Fibroblast of skin of scalp (primary cell): ENCODE measurements at places on chromosomes 5 and 9.

GRCh38 chr9:136057236-136058081 is 37.6 kb downstream of the NACC2 start:
- DNase-seq = no peak

GRCh38 chr5:147490989-147491388 is 18.9 kb downstream of the DPYSL3 start:
- DNase-seq = no peak

DNA sequence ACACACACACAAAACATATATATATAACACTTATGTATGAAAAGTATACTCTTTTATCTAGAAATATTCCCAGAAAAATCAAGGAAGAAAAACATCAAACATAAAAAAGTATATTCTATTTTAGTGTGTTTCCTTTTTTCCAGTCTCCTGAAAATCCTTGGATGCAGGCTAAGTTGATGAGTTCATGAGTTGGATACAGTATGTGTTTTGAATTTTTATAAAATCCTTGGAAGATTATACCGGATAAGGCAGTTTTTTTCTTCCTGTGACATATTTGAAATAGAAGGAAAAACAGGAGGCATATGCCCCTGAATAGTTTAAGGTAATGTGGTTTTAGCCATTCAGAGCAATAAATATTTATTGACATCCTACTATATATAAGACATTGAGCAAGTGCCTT is 203.6 kb downstream of the SNX18 start:
- DNase-seq = no peak

- peak; percentile 55 for DNase-seq
Observed at GRCh38 chr5:167822241-167822640, 469.2 kb upstream of the WWC1 start.

GRCh38 chr9:13410566-13411031 is 131.1 kb upstream of the MPDZ start:
- DNase-seq = peak; percentile 18

GRCh38 chr9:129259375-129259774 is 81.3 kb upstream of the IER5L start:
- DNase-seq = no peak

DNA sequence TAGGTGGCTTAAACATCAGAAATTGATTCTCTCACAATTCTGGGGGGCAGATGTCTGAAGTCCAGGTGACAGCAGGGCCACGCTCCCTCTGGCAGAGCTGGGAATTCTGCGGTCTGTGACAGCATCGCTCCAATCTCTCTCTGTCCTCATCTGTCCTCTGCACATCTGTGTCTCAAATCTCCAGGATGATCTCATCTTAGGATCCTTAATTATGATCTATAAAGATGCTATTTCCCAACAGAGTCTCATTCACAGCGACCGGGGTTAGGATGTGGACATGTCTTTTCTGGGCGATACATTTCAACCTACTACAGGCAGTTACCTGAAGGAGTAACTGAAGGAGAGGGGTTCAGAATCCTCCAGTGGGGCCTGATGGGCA is 31.4 kb downstream of the ANKRD33B start:
- DNase-seq = no peak

DNA sequence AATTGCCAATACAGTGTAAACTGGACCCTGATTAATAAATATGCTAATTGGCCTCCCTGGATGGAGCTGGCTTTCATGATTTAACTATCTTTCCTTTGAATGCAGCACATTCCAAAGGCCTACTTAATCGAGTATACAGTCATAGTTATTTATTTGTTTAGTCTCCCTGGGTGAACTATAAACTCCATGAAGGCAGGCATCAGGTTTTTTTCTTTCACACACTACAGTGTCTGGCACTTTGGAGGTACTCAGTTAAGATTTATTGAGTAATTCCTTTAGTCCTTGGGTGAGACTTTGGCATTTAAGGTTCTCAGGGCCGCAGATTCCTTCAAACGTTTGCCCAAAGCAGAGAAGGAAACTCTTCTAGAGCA is 20.5 kb downstream of the RUSC2 start:
- DNase-seq = no peak
